Pancreas (tissue), 10 donors: ENCODE measurements at places on chromosomes 5 and 9. TPM values are rescaled to one million over a fixed set of nuclear protein-coding genes. Genes with fewer than 3 reads are reported as not detected.

SERF1B gene
- 9.4 TPM for total RNA-seq

SNAPC4 gene
- 3.8 TPM for total RNA-seq

EGFLAM gene
- 1.1 TPM for total RNA-seq

NDUFB6 gene
- total RNA-seq: 20.3 TPM

CDKN2B-AS1 gene
- not detected for total RNA-seq

ECM2 gene
- 0.60 TPM for total RNA-seq

GGTA1 gene
- 2.7 TPM for total RNA-seq

FOXD1 gene
- 0.06 TPM for total RNA-seq

LHX2 gene
- total RNA-seq: not detected

CDKN2B gene
- total RNA-seq: 0.59 TPM

TEX48 gene
- not detected for total RNA-seq

IL13 gene
- total RNA-seq: not detected

NSUN2 gene
- 19.8 TPM for total RNA-seq

NR6A1 gene
- total RNA-seq: 2.1 TPM

BAAT gene
- 5.0 TPM for total RNA-seq

NXNL2 gene
- total RNA-seq: 0.70 TPM

ATG10 gene
- total RNA-seq: 3.8 TPM

GLRA1 gene
- total RNA-seq: 1.1 TPM

FAM169A gene
- total RNA-seq: 2.3 TPM

ENHO gene
- 0.51 TPM for total RNA-seq

PCDHB8 gene
- total RNA-seq: 2.7 TPM

EIF4E1B gene
- total RNA-seq: not detected

GTF3C5 gene
- 33.0 TPM for total RNA-seq

C9orf153 gene
- total RNA-seq: 0.13 TPM

GPBP1 gene
- 31.2 TPM for total RNA-seq

CHSY3 gene
- 0.38 TPM for total RNA-seq

SLC36A3 gene
- total RNA-seq: not detected

PCDHGB3 gene
- 3.0 TPM for total RNA-seq

IFNK gene
- total RNA-seq: not detected

C5orf46 gene
- total RNA-seq: not detected

TTC1 gene
- total RNA-seq: 18.2 TPM

OGN gene
- total RNA-seq: 4.0 TPM

WNK2 gene
- 96.1 TPM for total RNA-seq

DDX4 gene
- not detected for total RNA-seq
